Caco-2 (cell line): ENCODE measurements at places on chromosomes 16 and 17. TPM values are rescaled to one million over a fixed set of nuclear protein-coding genes. Genes with fewer than 3 reads are reported as not detected.

GRCh38 chr17:66526827-66527226 is 224.4 kb downstream of the PRKCA start:
- no peak overlapping the region for H3K4me3 ChIP-seq
- no peaks in the 10 kb centered on the region for H3K36me3 ChIP-seq
- H3K27me3 ChIP-seq = no peaks in the 10 kb centered on the region
- no peak for DNase-seq
- no peaks in the 10 kb centered on the region; the same call in 1 of the 2 replicates for H3K4me1 ChIP-seq

DNA sequence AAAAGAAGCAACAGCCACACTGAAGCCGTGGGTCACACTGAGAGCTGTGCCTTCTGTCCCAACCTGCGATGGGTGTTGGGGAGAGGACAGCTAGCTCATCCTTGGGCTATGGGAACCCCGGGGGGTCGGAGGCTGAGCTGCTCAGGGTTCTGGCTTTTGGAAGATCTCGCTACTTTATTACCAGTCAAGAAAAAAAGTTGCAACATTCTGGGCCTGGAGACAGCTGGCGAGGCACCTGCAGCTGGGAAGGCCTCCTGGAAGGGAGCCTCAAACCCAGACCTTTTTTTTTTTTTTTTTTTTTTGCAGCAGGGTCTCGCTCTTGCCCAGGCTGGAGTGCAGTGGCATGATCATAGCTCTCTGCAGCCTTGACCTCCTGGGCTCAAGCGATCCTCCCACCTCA is 24.9 kb downstream of the TPSD1 start:
- H3K4me1 ChIP-seq = no peaks in the 10 kb centered on the region
- no peaks in the 10 kb centered on the region for H3K36me3 ChIP-seq
- DNase-seq = no peak
- no peak overlapping the region for H3K27ac ChIP-seq
- no peaks in the 10 kb centered on the region for H3K27me3 ChIP-seq
- H3K4me3 ChIP-seq = no peak overlapping the region

DNA sequence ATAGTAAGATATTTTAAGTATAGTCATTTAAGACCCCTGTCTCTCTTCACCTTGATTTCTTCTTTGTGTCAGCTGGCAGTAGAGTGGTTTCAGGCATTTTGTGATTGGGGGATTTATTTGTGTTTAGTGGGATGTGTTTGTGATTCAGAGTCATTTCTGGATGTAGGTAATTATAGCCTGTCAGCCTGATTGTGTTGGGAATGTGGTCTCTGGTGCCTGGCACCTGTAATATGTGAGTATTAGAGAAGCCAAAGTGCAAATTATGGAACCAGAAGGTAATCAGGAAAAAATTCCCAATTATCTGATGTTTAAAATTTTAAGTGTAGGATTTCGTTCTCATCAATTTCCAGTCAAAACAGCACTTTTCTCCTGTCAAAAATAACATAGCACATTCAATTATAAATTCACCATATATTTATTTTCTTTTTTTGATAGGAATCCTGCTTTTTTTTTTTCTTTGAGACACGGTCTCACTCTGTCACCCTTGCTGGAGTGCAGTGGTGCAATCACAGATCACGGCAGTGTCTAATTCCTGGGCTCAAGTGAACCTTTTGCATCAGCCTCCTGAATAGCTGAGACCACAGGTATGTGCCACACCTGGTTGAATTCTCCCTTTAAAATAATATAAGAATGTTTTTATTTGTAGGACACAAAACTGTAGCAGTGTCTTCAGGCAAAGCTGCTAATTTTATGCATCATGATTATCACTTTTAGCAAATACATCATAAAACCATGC is 42.7 kb downstream of the ATF7IP2 start:
- DNase-seq = no peak
- no peaks in the 10 kb centered on the region; the same call in 1 of the 2 replicates for H3K36me3 ChIP-seq
- no peaks in the 10 kb centered on the region for H3K4me1 ChIP-seq
- H3K4me3 ChIP-seq = no peak overlapping the region
- H3K27me3 ChIP-seq = no peaks in the 10 kb centered on the region

Gene MYL4
- total RNA-seq = 0.39 TPM in 1 of 2 replicates, not detected in the other

GRCh38 chr16:81710596-81710995 is 68.5 kb upstream of the PLCG2 start:
- H3K27ac ChIP-seq = no peak overlapping the region
- no peak for DNase-seq
- H3K27me3 ChIP-seq = no peaks in the 10 kb centered on the region

GRCh38 chr17:34902831-34903547 is 58.3 kb downstream of the CCT6B start:
- H3K4me1 ChIP-seq = no peaks in the 10 kb centered on the region
- no peak for DNase-seq

- H3K27me3 ChIP-seq = no peaks in the 10 kb centered on the region
- no peaks in the 10 kb centered on the region for H3K36me3 ChIP-seq
- no peak overlapping the region for H3K27ac ChIP-seq
Measured at GRCh38 chr17:78940708-78941107, 15.5 kb upstream of the TIMP2 start.

DNA sequence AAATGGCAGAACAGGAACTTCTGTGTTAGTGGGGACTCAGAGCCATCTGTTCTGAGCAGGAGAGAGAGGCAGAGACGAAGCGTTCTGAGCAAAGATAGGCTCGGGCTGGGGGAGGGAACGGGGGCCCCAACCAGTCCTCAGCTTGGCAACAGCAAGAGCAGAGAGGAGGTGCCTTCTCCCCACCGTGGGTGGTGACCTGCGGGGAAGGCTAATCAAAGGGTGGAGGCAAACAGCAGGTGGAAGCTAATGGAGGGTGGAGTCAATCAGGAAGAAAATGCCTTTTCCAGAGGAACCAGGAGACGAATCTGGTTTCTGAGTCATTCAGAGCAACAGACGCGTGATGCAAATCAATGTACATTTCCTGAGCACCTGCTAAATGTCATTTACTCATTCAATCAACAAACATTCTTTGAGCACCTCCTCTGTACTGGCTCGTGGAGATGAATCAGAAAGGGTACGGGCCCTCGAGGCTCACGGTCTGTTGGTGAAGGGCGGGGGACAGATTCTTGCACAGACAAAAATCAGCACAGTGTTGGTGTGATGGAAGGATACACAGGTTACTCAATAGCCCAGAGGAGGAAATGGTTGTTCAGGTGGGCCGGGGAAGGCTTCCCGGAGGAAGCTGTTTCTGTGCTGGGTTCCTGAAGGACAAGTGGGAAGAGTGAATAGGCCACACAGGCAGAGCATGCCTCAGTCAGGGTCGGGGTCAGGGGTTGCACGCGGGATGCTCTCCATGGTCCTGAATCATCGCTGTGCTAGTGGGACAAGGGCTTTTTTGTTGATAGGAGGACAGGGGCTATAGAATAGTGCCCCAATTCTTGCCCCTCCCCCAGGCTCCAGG is 5.7 kb upstream of the SPNS2 start:
- peak; percentile 78 for DNase-seq
- no peaks in the 10 kb centered on the region for H3K27me3 ChIP-seq
- no peaks in the 10 kb centered on the region for H3K36me3 ChIP-seq
- no peak overlapping the region for H3K27ac ChIP-seq
- no peak overlapping the region for H3K4me3 ChIP-seq

GRCh38 chr16:66878067-66878466 is 2.2 kb upstream of the PDP2 start:
- no peak overlapping the region for H3K4me3 ChIP-seq
- DNase-seq = no peak
- H3K36me3 ChIP-seq = no peaks in the 10 kb centered on the region
- peaks cover 16% of the 10 kb centered on the region for H3K4me1 ChIP-seq
- no peaks in the 10 kb centered on the region; the same call in 1 of the 2 replicates for H3K27me3 ChIP-seq

DNA sequence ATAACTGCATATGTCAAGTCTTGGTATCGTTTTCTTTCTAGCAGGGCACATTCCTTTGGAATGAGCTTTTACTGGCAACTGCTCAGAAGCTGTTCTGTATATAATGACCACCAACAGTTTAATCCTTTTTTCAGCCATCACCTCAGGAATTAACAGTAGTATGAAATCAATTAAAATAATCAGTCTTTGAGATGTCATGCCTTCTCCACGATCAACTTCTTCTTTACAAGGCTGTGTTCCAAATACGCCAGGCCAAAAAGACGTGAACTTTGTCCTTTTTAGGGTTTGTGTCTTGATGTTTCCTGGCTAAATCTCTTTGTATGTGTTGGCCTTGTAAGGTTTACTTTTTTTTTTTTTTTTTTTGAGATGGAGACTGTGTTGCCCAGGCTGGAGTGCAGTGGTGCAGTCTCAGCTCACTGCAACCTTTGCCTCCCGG is 54.9 kb downstream of the ABCC1 start:
- no peaks in the 10 kb centered on the region for H3K36me3 ChIP-seq
- no peaks in the 10 kb centered on the region for H3K27me3 ChIP-seq
- H3K4me1 ChIP-seq = no peaks in the 10 kb centered on the region
- no peak for DNase-seq

- peak overlapping the region; percentile 71 for H3K27ac ChIP-seq
- H3K36me3 ChIP-seq = peaks cover 6% of the 10 kb centered on the region
- H3K27me3 ChIP-seq = no peaks in the 10 kb centered on the region
- DNase-seq = peak; percentile 81
Measured at GRCh38 chr16:89720551-89720812, 216 bp downstream of the VPS9D1 start.

DNA sequence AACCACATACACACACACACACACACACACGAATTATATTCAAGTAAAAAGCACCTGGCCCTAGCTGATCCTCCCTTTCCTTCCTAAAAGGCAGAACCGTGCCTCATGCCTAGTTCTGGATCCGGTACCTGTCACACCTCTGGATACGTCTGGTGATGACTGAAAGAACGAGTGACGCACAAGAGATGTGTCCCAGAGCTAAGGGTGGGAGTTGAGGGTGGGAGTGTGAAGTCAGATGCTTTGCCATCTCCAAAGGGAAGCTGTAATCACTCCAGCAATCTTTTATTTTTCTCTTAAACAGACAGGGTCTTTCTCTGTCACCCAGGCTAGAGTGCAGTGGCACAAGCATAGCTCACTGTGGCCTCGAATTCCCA is 26.5 kb upstream of the GSG1L start:
- no peaks in the 10 kb centered on the region for H3K36me3 ChIP-seq
- H3K4me3 ChIP-seq = no peak overlapping the region
- DNase-seq = no peak
- no peaks in the 10 kb centered on the region for H3K27me3 ChIP-seq
- no peak overlapping the region for H3K27ac ChIP-seq
- no peaks in the 10 kb centered on the region for H3K4me1 ChIP-seq

Gene SMTNL2
- 38.8 and 39.3 TPM in 2 replicates for total RNA-seq

- H3K27me3 ChIP-seq = peaks cover 4% of the 10 kb centered on the region; the same call in 1 of the 2 replicates
- H3K4me1 ChIP-seq = 0 out of 2 replicates have a peak, but pooled peaks cover 8% of the 10 kb centered on the region
- no peaks in the 10 kb centered on the region for H3K36me3 ChIP-seq
- DNase-seq = peak; percentile 46
- H3K4me3 ChIP-seq = peak overlapping the region; percentile 37
Measured at GRCh38 chr17:39617446-39618245, 9.1 kb upstream of the PPP1R1B start.

DNA sequence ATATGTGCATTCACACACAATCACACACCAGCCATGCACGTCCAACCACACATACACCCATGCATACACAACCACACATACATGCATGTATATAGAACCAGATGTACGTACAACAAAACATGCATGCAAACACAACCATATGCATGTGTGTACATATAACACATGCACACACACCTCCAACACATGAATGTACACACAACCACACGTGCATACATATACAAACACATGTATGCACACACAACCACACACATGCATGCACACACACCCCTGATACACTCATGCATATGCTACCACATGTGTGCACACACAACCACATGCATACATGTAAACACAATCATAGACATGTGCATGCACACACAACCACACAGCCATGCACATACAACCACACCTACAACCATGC is 52.0 kb upstream of the SDK2 start:
- H3K4me1 ChIP-seq = no peaks in the 10 kb centered on the region
- no peaks in the 10 kb centered on the region for H3K27me3 ChIP-seq
- no peak overlapping the region for H3K4me3 ChIP-seq
- DNase-seq = no peak

GRCh38 chr17:29572691-29573557 is 4.4 kb downstream of the TP53I13 start:
- no peak overlapping the region for H3K4me3 ChIP-seq
- H3K36me3 ChIP-seq = peaks cover 1% of the 10 kb centered on the region; the same call in 1 of the 2 replicates
- DNase-seq = no peak
- H3K4me1 ChIP-seq = peaks cover 10% of the 10 kb centered on the region

Gene LGALS3BP
- total RNA-seq = 65.4 and 68.1 TPM in 2 replicates

- H3K4me3 ChIP-seq = no peak overlapping the region
- H3K27ac ChIP-seq = no peak overlapping the region
- no peaks in the 10 kb centered on the region for H3K36me3 ChIP-seq
- no peaks in the 10 kb centered on the region for H3K27me3 ChIP-seq
- no peaks in the 10 kb centered on the region for H3K4me1 ChIP-seq
Measured at GRCh38 chr17:80724775-80725266, 180.2 kb downstream of the RPTOR start.

- H3K4me3 ChIP-seq = no peak overlapping the region
- DNase-seq = no peak
- H3K36me3 ChIP-seq = no peaks in the 10 kb centered on the region
- no peaks in the 10 kb centered on the region for H3K27me3 ChIP-seq
Measured at GRCh38 chr17:70072546-70073309, 2.3 kb upstream of the KCNJ16 start.

DNA sequence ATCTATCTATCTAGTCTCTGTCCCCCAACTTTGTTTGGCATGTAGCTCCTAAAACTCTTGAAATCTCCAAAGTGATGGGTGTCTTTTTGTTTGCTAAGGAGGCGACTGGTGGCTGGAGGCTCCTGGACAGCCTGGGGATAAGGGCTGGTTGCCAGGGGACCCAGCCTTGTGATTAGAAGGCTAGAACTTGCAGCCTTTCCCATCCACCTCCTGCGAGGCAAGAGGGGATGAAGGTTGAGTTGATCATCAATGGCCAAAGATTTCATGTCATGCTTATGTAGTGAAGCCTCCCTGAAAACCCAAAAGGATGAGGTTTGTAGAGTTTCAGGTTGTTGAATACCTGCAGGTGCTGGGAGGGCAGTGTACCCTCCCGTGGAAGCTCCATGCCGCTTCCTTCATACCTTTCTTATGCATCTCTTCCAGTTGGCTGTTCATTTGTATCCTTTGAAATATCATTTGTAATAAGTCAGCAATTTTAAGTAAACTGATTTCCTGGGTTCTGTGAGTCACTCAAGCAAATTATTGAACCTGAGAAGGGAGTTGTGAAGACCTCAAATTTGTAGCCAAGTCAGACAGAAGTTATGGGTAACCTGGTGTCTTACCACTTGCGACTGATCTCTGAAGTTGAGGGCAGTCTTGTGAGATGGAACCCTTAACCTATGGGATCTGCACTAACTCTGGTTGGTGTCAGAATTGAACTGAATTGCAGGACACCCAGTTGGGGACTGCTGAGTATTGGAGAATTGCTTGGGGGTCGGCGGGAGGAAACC is 202.4 kb downstream of the SEC14L1 start:
- no peak overlapping the region for H3K27ac ChIP-seq
- no peak overlapping the region for H3K4me3 ChIP-seq
- H3K27me3 ChIP-seq = no peaks in the 10 kb centered on the region

Gene DCTN5
- 91.0 and 101 TPM in 2 replicates for total RNA-seq

- H3K4me1 ChIP-seq = no peaks in the 10 kb centered on the region
- H3K36me3 ChIP-seq = no peaks in the 10 kb centered on the region
- DNase-seq = no peak
Measured at GRCh38 chr17:74307984-74308773, 17.8 kb upstream of the KIF19 start.

- no peak overlapping the region for H3K27ac ChIP-seq
- H3K4me1 ChIP-seq = peaks cover 3% of the 10 kb centered on the region
- DNase-seq = no peak
- no peaks in the 10 kb centered on the region for H3K27me3 ChIP-seq
- H3K4me3 ChIP-seq = no peak overlapping the region
Measured at GRCh38 chr17:68207651-68208253, 40.1 kb upstream of the AMZ2 start.

- no peak overlapping the region for H3K27ac ChIP-seq
- no peaks in the 10 kb centered on the region for H3K36me3 ChIP-seq
- no peak overlapping the region for H3K4me3 ChIP-seq
- H3K27me3 ChIP-seq = no peaks in the 10 kb centered on the region
Measured at GRCh38 chr17:43308999-43309398, 75.2 kb upstream of the RNU2-1 start.

Gene TRAF4
- 140 and 154 TPM in 2 replicates for total RNA-seq
